CD4-positive, alpha-beta T cell (primary cell): ENCODE measurements at places on chromosomes 5 and 9.

- no peak overlapping the region for H3K4me3 ChIP-seq
- DNase-seq, result peak; percentile 36
- peaks cover 92% of the 10 kb centered on the region for H3K36me3 ChIP-seq
- no peaks in the 10 kb centered on the region for H3K27me3 ChIP-seq
These were observed 16.7 kb downstream of the TRAF1 start for GRCh38 chr9:120909904-120910303.

GRCh38 chr9:134987906-134988700 lies 70.4 kb upstream of the FCN1 start:
- DNase-seq, result peak; percentile 17
- no peaks in the 10 kb centered on the region for H3K27me3 ChIP-seq

- no peak overlapping the region for H3K27ac ChIP-seq
- H3K36me3 ChIP-seq, result no peaks in the 10 kb centered on the region
- no peaks in the 10 kb centered on the region for H3K27me3 ChIP-seq
- H3K4me1 ChIP-seq, result no peaks in the 10 kb centered on the region
- DNase-seq, result no peak
These were observed 38.4 kb downstream of the SH3TC2 start for GRCh38 chr5:149024477-149024876.

DNA sequence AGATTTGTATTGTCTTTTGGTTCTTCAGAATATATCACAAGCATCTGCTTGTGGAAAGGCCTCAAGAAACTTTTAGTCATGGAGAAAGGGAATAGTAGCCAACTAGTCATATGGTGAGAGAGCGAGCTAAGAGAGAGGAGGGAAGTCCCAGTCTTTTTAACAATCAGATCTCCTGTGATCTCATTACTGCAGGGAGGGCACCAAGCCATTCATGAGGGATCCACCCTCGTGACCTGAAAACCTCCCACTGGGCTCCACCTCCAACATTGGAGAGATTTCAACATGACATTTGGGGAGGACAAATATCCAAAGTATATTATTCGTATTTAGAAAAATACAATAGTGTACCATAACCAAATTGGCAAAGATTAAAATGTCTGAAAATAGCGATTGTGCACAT lies 99.0 kb downstream of the GABRA1 start:
- H3K27ac ChIP-seq, result no peak overlapping the region
- no peak for DNase-seq
- H3K4me1 ChIP-seq, result no peaks in the 10 kb centered on the region
- H3K27me3 ChIP-seq, result no peaks in the 10 kb centered on the region
- H3K4me3 ChIP-seq, result no peak overlapping the region
